ENCODE measurements at places on chromosomes 16 and 17.

GRCh38 chr17:34765291-34765690 lies 185.9 kb downstream of the TMEM132E start:
- no peak for DNase-seq

DNA sequence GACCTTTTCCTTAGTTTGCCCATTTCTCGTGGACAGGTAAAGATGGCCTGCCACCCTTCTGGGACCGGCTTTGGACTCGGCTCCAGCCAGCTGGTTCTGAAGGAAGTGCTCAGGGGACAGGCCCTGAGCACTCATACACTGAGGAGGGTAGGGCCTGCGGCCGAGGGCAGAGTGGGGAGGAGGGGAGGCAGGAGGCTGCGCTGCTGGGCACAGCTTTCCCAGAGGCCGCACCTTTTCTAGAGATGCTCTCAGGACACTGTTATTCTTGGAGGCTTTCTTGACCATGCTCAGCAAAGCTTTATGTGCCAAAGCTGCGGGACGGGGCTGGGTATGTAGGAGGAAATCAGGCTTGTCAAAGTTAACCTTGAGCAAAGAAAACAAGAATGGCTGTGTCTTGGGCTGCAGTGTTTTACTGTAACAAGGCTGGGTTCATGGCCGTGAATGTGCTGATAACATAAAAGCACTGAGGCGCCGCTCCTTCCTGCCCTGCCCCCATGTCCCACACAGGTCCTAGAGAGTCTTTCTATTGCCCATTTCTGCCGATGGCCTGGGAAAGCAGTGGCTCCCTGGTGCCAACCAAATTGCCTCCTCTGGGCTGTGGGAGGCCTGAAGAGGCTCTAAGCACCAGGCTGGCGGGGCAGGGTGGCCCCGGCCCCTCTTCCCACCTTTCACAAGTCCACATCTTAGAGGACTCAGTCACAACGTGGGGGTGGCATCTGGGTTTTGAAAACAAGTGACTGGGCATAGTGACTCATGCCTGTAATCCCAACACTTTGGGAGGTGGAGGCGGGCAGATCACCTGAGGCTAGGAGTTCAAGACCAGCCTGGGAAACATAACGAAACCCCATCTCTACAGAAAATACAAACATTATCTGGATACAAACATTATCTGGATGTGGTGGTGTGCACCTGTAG lies 22.3 kb upstream of the TIMP2 start:
- DNase-seq: no peak

DNA sequence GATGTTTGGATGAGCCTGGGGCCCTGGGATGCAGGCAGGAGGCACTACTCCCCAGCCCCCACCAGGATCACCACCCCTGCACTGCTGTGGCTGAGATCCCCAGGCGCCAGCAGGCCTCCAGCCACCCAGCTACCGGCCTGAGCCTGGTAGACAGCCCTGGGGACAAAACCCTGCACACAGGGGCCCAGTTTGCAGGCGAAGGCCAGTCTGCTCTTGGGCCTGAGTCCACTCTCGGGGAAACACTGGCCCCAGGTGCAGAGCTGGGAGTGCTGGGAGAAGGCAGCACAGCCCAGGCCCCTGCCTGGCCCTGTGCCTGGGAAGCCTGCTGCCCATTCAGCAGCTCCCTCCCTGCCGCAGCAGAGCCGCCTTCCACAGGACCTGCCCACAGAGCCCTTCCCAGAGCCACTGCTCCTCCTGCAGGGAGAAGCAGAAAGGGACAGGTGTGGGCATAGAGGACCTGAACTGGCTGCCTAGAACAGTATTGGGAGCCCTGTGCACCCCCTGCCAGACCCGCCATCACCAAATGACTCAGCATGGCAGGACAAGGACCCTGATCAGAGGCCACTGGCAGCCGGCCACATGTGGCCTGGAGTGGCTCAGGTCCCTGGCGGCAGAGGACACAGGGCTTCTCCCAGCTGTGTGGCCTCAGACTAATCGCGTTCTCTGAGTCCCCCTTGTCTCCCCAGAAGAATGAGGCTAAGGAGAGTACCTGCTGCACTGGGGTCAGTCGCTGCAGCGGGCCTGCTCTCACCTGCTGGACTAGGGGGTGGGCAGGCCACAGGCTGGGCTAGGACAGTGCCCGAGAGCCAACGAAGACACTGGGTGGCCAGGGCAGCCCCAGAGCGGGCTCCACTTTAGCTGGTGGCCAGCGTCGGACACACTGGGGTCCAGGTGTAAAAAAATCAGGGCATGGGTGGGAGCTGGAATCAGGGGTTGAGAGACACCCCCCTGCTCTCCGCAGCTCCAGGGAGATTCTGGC lies 10.7 kb downstream of the MSRB1 start:
- no peak for DNase-seq

DNA sequence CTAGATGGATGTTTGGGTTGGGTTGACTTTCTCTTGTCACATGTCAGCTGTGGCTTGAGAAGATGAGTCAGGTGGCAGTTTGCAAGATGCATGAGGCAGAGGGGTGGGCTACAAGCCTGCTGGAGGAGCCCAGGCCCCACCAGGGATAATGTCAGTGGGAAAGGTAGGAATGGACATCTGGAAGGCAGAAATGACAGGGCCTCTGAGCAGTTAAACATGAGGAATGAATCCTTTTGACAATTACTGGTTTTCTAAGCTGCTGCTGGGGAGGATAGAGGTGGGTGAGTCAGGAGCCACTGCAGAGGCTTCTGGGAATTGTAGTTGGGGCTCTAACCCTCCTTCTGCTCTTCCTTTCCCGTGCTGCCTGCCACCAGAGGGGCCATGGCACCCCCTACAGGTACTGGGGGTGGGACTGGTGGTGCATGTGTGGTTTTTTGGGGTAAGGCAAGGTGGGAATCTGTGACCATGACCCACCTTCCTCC lies 15.7 kb downstream of the SLC52A1 start:
- no peak for DNase-seq

DNA sequence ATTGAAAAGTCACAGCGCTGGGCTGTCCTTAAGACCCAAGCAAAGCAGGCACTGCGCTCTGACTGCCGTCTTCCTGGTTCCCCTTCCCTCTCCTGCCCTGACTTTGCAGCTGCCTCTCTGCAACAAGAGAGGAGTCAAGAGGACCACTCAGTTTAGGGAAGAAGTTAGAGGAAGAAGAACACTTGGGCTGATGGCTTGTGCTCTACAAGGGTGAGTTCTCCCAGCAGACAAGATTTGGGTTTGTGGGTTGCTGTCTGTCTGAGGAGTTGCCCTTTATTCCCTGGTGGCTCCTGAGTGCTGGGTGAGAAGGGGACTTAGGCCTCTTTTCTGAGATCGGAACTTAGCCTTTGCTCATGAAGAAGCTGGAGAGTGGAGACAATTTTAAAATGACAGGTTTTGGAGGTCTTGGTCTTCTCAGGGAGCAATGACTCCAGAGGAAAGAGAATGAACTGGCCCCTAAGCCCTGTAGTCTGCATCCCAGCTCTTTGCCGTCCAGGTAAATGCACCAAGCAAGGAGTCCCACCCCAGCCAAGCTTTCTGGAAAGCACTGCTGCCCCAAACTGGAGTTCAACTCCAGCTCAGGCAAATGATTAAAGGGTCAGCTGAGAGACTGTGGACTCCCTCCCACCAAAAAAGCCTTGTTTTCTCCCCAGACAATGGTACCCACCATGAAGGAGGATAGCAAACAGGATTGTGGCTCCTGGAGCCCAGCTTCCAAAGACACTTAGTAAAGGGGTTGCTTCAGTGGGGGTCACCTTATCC lies 2.7 kb upstream of the HOXB9 start:
- no peak for DNase-seq

DNA sequence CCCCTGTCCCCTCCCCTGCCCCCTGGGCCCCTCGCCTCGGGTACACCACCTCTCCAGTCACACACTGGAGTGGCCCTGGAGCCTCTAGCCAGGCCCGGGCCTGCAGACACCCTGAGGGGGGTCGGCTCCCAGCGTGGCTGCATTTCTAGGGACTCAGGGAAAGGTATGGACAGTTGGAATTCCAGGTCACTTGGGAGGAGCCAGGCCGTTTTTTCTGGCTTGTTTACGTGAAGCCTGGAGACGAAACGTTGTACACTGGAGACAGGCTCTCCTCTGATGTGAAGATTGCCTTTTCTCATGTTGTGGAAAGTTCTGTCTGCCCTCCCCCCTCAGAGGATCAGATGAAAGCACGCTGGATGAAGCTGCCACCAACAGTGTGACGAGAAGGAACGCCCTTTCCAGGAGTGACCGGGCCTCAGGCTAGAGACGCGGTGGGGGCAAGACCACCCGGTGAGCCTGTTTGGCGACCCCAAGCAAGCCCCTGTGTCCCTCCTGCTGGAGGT lies 4.0 kb upstream of the PPP1R27 start:
- DNase-seq: no peak

GRCh38 chr17:36837195-36837938 lies 99.9 kb upstream of the LHX1 start:
- no peak for DNase-seq

DNA sequence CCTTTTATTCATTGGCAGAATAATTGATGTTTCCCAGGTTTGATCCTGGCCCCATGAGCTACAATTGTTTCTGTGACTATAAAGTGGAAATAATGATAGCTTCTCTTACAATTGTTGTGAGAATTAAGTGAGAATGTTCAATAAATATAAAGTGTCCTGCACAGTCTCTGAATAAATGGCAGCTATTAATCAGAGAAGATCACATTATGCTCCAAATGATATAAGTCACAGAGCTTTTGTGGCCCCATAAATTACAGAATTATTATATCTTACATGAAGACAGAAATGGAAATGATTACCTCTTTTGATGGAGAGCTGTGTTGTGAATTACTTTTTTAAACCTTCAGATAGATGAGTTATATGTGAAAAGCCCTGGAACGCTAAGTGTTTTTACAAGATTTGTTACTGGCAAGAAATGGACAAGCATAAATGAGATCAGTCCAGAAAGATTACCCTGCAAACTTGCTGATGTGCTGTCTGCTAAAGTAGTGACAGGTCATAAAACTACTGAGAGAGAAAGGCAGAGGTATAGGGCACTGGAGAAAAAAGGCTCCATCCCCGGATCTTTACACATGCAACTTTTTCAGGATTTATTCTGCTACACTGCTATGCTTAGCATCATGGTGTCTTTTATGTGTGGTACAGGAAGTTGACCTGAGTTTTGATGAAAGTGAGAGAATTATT lies 750.9 kb upstream of the GOT2 start:
- no peak for DNase-seq

- no peak for DNase-seq
Observed at GRCh38 chr17:55521186-55521585, 9.9 kb upstream of the SMIM36 start.

GRCh38 chr17:44093231-44093900 lies 22.8 kb downstream of the G6PC3 start:
- DNase-seq: no peak

DNA sequence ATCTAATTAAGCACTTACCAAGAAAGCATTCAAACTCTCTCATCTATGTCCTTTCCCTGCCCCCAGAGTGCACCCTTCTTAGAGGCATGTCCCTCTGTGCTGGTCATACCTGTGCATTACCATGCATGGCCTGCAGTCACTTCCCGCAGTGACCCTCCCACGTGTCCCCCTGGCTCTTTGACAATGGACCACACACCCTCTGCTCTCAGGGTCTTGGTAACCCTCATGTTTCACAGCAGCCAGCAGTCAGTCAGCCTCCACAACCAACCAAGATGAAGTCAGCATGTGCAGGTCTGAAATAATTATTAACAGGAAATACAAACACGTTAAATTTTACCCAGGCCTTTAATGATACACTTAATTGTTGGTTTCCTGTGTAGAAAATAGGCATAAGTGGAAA lies 10.1 kb downstream of the KRT33A start:
- no peak for DNase-seq

Data from astrocyte of the spinal cord (primary cell).